ENCODE measurements at places on chromosomes 11 and 22. TPM values are rescaled to one million over a fixed set of nuclear protein-coding genes. Genes with fewer than 3 reads are reported as not detected.

The PLEKHA7 gene
- 10.3 TPM for total RNA-seq

The APOBEC3B gene
- 17.9 TPM for total RNA-seq

The PNPLA5 gene
- not detected for total RNA-seq

The ABCC8 gene
- 0.31 TPM for total RNA-seq

The OR56A1 gene
- total RNA-seq: not detected

The LYVE1 gene
- total RNA-seq: not detected

The SPECC1L gene
- 40.3 TPM for total RNA-seq

The ZDHHC13 gene
- 25.0 TPM for total RNA-seq

The SLC22A6 gene
- not detected for total RNA-seq

The AMPD3 gene
- total RNA-seq: 13.9 TPM
